ENCODE measurements at places on chromosomes 1 and 21.

GRCh38 chr1:213244664-213245091 is 193.6 kb downstream of the RPS6KC1 start:
- DNase-seq, result no peak

DNA sequence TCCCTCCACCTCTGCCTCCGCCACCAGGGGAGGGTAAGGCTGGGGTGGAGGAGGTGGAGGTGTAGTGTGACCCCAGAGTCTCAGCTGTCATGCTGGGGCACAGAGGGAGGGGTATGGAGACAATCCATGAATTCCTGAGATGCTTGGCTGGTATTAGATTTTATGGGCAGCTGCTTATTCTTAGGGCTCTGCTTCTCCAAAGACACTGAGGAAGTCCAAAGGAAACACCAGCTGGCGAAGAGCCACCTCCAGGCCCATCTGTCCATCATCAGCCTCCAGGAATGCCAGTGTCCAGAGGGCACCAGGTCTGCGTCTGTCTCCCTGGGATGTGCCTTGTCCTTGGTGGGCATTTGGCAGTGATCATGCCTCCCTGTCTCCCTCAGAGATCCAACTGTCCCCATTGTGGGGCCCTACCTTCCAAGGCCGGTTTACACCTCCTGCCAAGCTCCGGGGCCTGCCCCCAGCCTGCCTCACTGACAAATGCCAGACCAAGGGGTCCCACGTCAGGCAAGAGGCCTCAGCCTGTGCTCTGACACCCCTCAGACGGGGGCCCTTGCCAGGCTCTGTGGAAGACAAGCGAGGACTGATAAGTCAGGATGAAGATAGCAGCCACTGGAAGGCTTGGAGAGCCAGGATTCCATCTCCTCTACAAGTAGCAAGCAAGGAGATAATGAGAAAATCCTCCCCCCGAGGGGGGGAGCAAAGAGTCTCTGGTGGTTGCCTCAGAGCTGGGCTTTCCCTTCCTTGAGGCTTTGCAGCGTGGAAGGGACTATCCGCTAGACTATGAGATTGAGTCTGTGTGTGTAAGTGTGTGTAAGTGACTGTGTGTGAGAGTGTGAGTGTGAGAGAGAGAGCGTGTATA is 1.6 kb downstream of the TNNI1 start:
- DNase-seq, result no peak

DNA sequence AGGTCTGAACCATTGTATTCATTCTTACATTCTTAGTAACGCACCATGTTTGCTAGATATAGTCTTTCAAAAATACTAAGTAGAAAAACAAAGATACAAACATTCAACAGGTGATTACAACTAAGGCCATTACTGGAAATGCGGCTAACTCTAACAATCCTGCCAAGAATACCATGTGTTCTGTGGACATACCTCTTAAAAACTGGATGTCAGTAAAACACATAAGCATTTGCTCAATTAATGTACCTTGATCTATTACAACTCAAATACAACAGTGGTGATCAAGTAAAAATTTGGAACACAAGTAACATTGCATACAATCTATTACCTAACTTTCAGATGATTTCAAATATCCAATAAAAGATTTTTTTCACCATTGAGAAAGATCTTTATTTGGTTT is 15.4 kb downstream of the ANGPTL3 start:
- no peak for DNase-seq

- no peak for DNase-seq
Measured at GRCh38 chr1:204198348-204199340, 2.4 kb upstream of the KISS1 start.

- DNase-seq, result no peak
Measured at GRCh38 chr21:14353231-14353630, 29.7 kb downstream of the HSPA13 start.

GRCh38 chr1:31856140-31856539 is 40.3 kb upstream of the SPOCD1 start:
- DNase-seq, result no peak
